ENCODE measurements at places on chromosomes 1 and 21.
A peak's percentile ranks its signal among the peaks of the same experiment; 100 is the strongest.

DNA sequence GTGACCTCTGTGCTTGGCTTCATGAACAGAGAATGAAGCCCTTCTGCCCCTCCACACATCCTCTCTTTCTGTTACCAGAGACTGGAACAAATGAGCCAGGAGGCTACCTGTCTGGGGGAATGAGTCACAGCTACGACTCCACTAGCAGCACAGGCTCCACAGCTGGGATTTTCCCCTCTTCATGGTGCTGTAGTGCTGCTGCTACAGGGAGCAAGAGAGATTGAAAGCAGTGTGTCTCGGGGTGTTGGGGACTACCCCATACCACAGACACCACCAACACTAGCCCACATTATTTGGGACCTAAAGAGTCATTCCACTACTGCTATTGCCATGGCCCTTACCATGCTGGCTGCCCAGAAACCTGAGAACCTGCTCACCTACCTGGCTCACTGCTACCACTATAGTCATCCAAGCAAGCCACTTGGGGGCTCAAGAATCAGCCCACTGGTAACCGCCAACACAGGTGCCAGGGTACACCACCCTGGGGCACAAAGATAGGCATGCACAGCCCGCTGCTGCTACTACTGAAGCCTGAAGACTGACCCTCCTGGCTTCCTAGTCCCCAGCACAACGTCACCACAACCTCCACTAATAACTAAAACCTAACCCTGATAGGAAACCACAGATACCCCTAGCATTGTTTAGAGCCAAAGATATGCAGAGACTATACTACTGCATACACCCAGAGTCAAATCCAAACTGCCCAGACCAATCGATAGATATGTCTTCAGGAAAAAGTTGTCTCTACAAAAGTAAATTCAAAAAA is 17.7 kb downstream of the CD1E start:
- DNase-seq = no peak

GRCh38 chr1:115069659-115070308 is 19.5 kb downstream of the TSPAN2 start:
- no peak for DNase-seq

DNA sequence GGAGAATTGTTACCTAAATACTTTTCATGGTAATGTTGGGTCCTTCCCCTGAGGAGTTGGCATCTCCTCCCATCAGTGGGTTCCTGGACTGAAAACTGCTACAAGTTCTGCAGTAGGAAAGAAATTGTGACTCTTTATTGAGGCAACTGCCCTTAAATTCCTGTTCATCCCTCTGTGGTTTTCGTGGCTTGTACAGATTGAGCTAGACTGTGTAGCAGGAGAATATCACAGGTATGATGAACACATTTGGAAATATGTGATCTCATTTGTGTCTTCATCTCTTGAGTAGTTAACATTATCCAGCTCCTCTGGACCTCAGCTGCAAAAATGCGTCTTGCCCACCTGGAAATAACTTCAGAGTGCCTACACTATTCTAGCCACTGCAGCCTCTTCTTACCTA is 390.6 kb downstream of the PTPRC start:
- no peak for DNase-seq

DNA sequence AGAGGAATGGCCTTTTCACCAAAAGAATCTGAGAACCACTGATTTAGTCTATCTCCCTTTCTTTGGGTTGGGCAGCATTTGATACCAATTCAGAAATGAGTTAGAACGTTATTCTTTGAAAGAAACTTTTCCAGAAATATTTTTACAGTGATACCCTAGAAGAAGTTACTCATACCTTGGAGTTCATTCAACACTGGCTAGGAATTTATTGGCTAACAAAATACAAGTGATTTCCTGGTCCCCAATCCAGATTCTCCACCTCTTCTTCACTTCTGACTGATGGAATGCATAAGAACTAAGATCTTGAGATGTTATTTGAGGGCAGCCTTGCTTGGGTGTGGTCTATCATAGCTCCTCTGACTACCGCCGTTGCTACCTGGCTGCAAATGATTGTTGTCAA is 9.4 kb downstream of the C1orf162 start:
- no peak for DNase-seq

- peak; percentile 16 for DNase-seq
Observed at GRCh38 chr1:187261637-187262036, 432.9 kb downstream of the PLA2G4A start.

DNA sequence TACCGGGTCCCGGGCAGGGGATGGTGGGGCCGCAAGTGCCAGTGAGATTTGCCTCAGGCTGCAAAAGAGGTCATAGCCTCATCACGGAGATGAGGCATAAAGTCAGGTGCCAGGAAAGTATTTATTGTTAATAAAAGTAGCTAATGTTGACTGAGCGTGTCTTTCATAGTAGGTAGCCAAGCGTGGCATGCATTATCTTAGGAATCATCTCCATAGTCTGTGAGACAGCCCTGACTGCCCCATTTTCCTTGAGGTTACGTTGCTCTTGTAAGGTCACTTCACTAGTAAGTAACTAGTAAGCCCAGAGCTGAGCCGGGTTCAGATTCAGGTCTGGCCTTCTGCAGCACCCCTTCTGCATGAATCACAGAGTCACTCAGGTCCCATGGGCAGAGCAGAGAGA is 174.2 kb downstream of the CAMTA1 start:
- DNase-seq = no peak

DNA sequence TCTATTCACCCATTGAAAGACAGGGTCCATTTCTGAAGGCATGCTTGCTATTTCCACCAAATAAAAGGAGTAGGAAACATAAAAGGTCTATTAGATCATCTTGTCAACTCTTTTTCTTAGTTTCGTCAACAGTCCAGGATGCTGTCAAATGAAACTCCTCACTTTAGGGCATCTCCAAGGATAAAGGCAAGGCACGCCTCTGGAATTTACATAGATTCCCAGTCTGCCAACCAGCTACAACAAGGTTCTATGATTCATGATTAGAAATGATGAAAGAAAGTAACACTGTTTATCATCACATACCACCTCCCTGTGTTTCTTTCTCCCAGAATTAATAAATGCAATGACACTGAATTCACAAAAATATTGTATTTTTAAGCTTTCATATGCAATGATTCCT is 636.3 kb downstream of the LTN1 start:
- no peak for DNase-seq

GRCh38 chr1:244792188-244792850 is 43.1 kb upstream of the COX20 start:
- no peak for DNase-seq

- no peak for DNase-seq
Observed at GRCh38 chr1:30258876-30259275, 464.5 kb downstream of the MATN1 start.

DNA sequence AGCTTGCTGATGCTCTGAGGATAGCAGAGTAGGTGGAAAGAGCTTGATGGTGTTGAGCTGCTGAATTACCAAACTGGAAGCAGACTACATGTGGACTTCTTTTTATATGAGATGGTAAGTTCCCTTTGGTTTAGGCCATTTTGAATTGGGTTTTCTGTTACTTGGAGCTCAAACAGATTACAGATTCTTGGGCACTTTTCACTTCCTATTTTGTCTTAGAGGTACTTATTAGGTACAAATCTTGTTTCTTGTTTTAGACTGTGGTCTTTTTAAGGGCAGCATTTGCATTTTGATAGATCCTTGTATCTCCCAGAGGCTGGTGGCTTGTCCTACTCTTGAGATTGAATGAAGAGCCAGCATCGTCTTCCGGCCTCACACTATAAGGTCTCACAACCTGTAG is 70.2 kb downstream of the GADD45A start:
- DNase-seq = no peak

DNA sequence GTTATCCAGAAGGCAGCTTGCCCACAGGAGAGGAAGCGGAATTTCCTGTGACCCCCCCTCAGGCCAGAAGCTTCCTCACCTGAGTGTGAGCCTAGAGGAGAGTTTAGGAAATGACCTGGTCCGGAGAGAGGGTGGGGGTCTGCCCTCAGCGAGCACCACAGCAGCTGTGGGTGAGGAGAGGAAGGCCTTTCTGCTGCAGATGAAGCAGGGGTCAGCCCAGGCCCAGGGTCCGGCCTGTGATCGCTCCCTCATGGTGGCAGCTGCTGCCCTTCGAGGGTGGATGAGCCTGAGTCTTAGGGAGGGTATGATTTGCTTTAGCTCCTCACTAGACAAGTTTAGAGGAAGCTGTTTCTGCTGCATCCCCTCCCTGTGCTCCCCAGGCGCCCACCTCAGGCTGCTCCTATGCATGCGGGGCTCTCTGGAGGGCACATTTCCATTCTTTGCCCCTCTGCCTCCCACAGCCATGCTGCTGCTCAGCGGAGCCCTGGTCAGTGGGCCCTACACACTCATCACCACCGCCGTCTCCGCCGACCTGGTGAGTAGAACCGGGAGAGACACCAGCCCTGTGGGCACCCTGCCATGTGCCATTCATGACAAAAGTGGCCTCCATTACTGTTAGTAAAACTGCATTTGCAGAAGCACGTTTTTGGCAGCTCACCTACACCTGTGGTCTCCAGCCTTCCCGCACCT is 53.0 kb downstream of the SLC37A1 start:
- DNase-seq = no peak

DNA sequence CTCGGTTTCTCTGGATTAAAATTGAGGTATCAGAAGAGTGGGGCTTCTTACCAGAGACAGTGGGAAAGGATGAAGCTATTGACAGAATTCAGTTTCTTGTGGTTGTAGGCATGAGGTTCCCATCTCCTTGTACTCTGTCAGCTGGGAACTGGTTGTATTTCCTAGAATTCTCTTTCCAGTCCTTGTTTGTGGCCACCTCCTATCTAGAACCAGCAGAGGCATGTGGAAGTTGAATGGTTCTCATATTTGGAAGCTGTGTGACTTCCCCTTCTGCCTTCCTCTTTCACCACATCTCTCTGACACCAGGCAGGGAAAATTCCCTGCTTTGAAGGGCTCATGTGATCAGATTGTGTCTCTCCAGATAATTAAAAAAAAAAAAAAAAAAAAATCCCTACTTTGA is 457.7 kb upstream of the ADAMTS5 start:
- no peak for DNase-seq
